HFFc6 (cell line): ENCODE measurements at places on chromosomes 3 and 15.

GRCh38 chr3:125052624-125053303, 3.0 kb downstream of the HEG1 start:
- peak; percentile 87 for DNase-seq

DNA sequence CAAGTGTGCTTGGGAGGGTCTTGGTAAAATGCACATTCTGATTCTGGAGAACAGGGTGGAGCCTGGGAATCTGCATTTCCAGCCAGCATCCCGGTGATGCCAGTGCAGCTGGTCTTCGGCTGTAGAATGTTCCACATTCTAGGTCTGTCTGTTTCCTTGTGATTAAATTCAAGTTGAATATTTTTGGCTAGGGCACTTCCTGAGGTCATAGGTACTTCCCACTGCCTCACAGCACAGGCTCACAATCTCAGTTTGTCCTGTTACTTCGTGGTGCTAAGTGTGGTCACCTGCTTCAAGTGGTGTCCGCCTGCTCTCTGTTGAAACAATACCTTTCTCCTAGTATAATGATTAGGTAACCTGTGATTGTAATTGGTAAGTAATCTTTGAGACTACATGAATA, 40.1 kb downstream of the FLNB start:
- DNase-seq, result no peak

DNA sequence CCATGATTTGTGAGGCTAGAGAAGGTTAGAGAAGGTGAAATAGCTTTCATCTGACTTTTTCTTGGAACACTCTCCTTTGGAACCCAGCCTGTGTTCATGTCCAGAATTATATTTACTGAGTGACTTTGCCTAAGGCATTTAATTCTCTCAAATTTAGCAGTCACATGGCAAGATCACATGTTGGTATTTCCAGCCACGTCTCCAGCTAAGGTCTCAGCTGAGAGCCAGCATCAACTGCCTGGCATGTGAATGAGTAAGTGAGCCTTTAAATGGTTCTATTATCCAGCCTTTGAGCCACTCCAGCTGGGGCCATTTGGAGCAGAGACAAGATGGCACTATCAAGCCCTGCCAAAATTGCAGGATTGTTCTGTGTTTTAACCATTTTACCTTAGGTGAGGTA, 130.2 kb upstream of the SGO1 start:
- DNase-seq, result peak; percentile 0

- DNase-seq, result peak; percentile 85
These were observed 27.6 kb upstream of the ANKDD1A start for GRCh38 chr15:64883997-64884511.

DNA sequence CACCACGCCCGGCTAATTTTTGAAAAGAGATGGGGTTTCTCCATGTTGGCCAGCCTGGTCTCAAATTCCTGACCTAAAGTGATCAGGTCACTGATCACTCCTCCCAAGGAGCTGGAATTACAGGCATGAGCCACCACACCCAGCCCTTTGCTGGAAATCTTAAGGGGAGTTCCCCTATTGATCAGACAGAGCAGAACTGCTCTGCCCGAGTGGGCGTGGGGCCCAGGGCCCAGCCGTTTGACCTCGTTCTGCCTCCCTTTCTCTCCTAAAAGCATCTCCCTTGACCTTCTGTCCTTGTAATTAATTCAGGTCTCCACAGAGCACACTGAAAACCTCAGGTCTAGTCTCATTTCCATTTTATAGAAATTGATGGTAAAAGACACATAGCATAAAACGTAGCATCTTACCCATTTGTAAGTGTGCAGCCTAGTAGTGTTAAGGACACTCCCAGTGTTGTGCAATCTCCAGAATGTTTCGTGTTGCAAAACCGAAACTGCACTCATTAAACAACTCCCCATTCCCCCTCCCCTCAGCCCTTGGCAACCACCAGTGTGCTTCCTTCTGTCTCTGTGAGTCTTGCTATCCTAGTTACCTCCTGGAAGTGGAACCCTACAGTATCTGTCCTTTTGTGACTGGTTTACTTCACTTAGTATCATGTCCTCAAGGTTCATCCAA, 89.3 kb downstream of the SLCO3A1 start:
- peak; percentile 64 for DNase-seq

- DNase-seq, result no peak
These were observed 253.2 kb downstream of the BBX start for GRCh38 chr3:107775974-107776373.

- DNase-seq, result no peak
These were observed 31.7 kb downstream of the TMEM212 start for GRCh38 chr3:171874879-171875278.
